ENCODE measurements at places on chromosomes 6 and 20.

GRCh38 chr6:32188381-32189068 is 1.5 kb downstream of the PBX2 start:
- DNase-seq = no peak

DNA sequence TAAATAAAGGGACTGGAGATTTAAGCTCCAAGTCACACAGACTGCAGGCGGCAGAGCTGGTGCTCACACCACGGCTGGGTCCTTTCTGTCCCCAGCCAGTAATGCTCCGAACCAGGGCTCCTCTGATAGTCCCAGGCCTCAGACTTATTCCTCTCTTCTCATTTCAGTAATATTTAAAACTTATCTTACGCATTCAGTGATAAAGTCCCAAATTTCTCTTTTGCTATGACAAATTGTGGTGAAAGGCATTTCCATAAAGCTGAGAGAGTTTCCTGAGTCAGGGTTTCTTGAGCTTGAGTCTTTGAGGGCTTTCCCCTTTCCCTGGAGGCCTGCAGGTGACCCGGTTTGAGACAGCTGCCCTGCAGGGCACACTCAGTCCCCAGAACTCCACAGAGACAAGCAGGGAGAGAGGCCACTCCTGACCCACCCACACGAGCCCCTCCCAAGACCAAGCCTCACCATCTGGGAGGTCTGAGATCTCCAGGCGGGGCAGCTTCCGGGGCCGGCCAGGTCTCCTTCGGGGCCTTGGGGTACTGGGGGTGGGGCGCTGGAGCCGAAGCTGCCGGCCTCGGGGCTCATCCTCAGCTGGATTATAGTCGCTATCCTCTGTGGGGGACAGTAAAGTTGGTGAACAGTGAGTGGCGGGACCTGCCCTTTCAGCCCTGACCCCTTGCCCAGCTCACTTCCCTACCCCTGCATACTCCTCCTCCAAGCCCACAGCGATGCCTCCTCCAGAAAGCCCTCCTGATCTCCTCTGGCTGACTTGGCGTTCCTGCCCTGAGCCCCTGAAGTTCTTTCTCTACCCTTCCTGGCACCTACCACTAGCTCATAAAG is 6.6 kb downstream of the ZNF335 start:
- no peak for DNase-seq

DNA sequence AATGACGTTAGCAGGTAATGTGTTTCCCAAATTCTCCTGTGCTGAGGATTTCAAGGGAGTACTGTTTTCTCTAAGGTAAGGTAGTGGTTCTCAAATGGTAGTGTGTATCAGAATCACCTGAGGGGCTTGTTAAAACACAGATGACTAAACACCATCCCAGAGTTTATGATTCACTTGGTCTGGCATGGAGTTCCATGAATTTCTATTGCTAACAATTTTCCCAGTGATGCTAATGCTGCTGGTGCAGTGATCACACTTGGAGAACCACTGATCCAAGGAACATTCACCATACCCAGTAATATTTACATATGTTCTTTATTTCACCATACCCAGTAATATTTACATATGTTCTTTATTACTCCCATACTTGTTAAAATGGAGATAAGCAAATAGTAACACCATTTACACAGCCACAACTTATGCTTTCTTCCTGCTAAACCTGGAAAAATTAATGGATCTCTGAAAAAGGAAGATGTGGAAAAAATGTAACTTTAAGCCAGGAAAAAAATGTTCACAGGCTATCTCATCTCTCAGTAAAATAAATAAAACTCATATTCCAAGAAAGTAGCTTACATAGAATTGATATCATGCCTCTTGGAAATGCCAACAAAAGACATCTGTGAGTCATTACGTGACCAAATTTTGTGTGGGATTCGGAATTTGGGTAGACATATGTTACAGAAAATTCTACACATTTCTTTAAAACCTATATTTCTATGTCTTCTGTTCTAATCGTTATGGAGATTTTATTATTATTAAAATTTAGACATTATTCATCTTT is 129.5 kb downstream of the MMUT start:
- no peak for DNase-seq

DNA sequence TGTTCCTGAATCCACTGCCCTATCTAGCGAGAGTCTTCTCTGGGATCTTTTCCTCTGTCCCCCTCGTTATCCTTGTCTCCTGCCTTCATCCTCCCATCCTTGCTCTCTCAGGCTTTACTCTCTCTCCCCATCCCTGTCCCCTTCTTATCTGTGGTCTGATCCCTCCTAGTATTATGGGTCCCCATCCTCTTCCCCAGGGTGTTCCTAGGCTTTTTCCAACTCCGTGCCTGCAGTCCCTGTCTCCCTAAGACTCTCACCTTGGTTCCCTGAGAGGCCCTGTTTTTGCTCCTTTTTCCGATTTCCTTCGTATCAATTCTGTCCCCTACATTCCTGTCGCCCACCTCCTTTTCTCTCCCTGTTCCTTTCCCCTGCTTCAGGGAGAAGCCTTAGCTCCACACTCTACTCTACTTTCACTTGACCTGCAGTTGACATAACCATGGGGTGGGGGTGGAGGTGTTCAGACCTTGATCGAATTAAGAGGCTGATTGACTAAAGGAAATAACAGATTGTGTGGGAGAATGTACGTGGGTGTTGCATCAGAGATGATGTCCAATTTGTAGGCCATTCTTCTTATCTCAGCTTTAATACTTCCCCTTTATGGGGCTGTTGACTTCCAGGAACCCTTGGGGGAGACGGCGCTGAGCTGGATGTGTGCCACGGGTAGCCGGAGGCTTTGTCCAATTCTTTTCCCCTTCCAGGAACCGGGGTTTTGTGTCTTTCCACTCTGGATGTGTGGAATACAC is 905 bp downstream of the PPARD start:
- DNase-seq = no peak

DNA sequence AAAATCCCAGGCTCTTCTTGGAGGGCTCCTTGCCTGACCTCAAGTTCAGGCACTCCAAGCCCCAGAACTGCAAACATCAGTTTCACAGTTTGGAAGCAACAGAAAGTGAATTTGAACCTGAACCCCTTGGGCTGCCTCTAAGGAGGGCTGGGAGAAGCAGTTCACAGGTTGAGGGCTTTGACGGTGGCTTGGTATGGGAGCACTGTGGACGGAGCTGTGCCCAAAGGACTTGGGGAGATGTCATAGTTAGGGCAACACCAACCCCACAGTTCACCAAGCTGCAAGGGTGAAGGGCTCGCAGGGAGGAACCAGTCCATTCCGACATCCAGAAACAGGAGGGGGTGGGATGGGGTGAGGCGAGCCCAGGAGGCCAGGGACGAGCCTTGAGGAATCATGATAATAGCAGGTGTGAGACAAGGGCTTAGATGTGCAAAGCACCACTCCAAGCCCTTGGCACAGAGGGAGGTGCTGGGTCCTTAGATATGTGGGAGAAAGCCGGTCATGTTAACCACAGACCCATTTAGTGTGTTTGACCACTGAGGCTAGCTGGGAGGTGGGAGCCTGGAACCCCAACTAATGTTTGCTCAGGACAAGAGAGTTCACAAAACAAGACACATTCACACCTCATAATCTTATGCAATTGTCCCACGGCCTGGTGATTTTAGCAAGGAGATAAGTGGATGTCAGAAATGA is 4.3 kb downstream of the CEBPB start:
- DNase-seq = no peak

- no peak for DNase-seq
Measured at GRCh38 chr6:25700761-25701160, 48.7 kb downstream of the SCGN start.

GRCh38 chr6:33430991-33431879 is 11.4 kb downstream of the SYNGAP1 start:
- DNase-seq = no peak

DNA sequence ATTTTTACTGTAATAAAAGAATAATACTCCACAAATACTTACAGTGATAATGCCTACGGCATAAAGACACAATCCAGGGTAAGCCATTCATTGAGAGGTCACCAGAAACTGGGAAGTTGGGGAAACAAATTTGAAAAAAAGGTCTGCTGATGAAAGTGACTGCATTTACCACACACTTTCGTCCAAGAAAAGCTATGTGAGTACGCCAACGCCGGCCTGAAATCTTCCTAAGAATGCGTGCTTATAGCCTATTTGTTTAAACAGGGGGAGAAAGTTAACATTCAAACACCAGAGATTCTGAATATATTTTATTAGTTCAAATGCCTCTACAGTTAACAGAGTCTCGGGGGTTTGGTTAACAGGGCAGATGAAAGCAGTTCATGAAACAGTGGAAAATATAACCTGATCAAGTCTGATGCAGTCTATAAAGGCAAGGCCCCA is 657 bp upstream of the LTV1 start:
- DNase-seq = no peak

DNA sequence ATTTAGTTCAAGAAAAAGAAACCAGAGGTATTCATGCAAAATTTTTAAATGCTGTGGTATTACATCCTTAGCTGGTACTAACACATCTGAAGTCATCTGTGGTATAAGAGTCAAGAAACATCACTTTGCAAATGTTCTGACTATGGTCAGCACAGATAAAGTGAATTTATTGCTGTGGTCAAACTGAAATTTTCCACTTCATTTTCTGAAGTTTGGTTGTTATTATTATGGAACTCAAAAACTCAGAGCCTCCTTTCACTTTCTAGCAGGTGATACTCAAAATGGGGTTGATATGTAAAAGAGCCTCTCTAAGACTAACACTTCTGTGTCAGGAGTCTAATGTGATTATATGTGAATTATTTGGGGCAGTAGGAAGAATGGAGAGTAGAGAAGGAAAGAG is 257.8 kb downstream of the RNGTT start:
- no peak for DNase-seq

GRCh38 chr6:34393191-34393965 is 909 bp upstream of the NUDT3 start:
- no peak for DNase-seq

DNA sequence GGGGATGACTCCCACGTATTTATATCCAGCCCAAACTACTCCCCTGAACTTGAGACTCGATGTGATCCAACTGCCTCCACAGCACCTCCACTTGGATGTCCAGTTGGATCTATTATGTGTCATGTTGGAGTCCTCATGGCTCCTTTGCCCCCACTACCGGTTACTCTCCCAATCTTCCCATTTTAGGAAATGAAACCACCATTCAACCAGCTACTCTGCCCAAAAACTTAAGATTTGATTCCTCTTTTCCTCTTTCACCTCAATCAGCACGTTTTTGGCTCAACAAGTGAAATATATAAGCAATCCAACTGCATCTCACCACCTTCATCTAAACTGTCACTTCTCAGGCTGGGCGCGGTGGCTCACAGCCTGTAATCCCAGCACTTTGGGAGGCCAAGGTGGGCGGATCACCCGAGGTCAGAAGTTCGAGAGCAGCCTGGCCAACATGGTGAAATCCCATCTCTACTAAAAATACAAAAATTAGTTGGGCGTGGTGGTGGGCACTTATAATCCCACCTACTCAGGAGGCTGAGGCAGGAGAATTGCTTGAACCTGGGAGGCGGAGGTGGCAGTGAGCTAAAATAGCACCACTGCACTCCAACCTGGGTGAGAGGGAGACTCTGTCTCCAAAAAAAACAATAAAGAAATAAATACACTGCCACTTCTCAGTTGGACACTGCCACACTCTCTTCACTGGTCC is 3.4 kb downstream of the AHCY start:
- no peak for DNase-seq

GRCh38 chr6:101777646-101778045 is 384.1 kb downstream of the GRIK2 start:
- DNase-seq = no peak

GRCh38 chr6:42306439-42307140 is 88.9 kb upstream of the MRPS10 start:
- no peak for DNase-seq

GRCh38 chr20:12702312-12702711 is 306.5 kb upstream of the SPTLC3 start:
- no peak for DNase-seq

- no peak for DNase-seq
Measured at GRCh38 chr6:166435574-166435973, 52.8 kb upstream of the MPC1 start.

DNA sequence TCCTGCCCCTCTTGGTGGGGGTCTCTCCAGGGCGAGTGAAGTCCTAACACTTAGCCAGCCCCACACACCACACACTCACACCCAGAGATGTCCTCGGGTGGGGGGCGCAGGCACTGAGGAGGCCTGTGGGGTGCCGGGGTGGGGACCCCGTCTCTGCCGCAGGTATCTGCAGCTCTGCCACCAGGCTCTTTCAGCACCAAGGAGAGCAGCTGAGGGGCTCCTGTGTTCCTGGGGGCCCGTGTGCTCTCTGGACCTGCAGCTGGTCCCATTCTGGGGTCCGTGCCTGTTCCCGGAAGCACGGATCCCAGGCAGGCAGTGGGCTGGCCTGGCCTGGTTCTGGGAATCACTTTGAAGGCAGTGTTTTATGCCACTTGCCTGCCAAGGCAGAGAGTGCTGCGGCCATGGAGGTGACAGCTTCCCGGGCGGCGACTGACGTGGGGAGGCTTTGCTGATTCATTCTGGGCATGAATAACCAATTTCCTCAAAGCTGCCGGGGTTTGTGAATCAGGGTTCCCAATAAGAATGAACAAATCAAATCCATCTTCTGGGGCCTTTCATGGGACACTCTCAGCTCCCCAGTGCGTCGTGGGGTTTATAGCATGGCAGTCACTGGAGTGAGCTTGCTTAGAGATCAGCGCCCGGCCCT is 54.4 kb upstream of the SLCO4A1 start:
- peak; percentile 26 for DNase-seq

GRCh38 chr20:34618676-34619075 is 58.2 kb downstream of the PIGU start:
- DNase-seq = no peak

DNA sequence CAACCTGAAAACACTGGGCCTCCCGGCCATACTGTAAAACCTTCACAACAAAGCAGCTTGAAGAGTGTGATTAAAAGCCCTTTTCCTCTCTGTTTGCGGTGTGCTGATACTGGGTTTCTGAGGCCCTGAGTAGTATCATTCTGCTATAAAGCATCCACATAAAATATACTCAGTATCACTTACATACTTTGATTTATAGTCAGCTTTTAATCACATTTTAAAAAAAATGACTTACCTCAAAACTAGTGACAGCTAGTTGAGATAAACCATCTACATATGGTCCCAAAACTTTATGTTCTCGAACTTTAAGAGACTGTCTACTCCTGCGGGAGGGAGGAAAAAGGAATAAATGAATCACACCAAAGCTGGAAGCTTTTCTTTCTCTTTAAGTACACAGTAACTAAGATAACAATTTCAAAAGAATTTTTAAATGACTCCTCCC is 135.7 kb downstream of the KIF13A start:
- no peak for DNase-seq

DNA sequence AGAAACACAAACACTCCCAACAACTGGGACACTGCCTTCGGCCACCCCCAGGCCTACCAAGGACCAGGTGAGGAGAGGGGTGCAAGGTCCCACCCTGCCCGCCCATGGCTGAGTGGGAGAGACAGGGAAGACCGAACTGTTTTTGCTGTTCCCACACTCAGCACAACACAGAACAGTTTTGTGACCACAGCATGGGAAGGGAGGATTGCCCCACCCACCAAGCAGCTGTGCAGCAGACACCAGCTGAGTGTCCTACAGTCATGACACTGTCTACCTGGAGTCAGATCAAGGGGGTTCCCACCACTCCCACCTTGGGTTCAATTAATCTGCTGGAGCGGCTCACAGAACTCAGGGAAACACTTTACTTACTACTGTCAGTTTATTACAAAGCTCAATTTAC is 73.9 kb downstream of the SNX9 start:
- no peak for DNase-seq

- DNase-seq = no peak
Measured at GRCh38 chr6:158188591-158188990, 20.4 kb downstream of the GTF2H5 start.

GRCh38 chr20:47198254-47198671 is 158.2 kb downstream of the ZMYND8 start:
- DNase-seq = no peak
